Mesothelial cell of epicardium (in vitro differentiated cells): ENCODE measurements at places on chromosomes 4 and X.

- DNase-seq = no peak
Measured at GRCh38 chr4:148200960-148201359, 241.3 kb downstream of the NR3C2 start.

GRCh38 chrX:120562569-120562926, 1.8 kb upstream of the CUL4B start:
- DNase-seq = no peak

DNA sequence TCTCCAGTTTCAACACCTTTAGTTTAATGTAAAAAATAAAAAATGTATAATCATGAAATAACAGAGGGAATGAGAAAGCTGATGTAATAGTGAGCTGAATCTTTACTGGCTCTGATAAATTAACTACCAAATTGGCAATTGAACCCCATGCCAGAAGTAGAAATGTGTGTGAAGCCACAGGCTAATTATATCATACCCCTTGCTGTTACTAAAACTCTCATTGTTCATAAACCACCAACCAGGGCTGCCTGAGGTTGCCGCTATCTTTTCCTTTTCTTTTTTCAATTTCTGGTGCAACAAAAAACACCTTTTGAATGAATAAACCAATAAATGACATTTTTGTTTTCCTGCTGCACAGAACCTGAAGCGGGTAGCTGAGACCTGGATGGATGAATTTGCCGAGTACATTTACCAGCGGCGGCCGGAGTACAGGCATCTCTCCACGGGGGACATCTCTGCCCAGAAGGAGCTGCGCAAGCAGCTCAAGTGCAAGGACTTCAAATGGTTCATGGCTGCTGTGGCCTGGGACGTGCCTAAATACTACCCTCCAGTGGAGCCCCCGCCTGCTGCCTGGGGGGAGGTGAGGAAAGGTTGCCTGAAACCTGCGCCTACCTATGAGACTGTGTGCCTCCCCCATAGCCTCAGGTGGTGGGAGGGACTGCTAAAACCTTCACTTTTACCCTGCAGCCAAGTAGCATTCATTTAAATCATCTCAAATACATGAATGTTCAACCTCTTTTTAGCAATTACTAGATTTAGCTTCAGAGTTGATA, 216.7 kb upstream of the GALNT7 start:
- DNase-seq = no peak

DNA sequence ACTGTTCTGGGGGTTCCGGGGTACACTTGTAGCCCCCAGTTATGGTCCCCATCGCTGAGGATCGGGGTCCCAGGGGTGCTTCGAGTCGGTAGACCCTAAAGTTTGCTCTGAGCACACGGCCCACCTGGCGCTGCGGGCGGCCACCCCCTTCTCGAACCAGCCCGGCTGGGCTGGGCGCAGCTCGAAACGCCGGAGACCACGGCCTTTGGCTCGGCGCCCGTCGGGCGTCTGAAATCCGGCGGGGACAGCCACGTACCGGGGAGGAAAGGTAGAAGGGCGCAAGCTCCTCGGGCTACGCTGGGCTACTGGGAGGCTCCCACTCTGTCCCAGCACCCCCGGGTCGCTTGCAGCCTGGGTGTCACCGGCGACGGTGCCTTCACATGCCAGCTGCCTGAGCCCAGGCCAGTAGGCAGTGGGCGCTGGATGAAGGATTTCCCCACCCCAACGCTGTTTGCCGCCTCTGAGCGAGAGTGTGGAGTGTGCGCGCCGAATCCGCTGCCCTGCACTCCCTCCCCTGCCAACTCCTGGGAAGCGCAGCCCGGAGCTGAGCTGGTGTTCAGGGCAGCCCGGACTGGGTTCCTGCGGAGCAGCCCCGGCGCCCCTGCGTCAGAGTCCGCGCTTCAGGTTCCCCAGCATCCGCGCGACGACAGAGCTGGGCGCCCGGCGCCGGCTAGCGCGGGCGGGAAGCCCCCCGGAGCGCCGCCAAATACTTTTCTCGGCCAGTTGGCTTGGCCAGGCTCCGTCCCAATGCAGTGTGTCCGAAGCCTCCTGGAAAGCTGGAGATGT, 637 bp downstream of the MAMLD1 start:
- no peak for DNase-seq

DNA sequence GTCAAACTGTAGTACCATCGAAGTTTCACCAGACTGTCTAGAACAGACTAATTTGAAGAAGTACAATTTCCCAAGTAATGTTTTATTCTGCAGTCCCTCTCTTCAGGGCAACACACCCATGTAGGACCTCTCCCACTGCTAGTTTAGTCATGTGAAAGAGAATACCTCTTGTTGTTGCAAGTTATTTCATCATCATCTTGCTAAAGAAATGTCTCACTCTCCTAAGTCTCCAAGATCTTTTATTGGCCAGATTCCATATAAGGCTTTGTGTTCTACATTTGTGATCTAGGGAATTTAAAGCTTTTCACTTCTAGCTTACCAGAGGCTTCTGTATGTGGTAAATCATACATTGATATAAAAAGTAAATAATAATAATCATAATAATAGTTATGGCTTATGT, 745.3 kb upstream of the MAGEB2 start:
- DNase-seq = no peak

DNA sequence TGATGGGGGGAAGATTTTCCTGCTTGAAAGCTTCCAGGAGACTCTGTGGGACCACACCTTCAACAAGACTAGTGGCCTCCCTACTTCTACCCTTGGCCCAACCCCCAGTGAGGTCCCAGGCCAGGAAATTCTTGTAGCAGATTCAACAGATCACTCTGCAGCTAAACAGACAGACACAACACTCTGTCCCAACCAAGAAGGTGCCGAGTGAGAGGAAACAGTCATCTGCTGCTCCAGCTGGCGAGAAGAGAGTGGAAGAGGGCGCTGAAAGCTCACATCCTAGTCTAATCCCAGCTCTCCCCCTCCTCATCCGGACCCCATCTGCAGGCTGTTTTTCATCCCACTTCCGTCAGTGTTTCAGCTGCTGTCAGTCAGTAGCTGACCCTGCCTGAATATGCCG, 63.4 kb downstream of the CHRDL1 start:
- no peak for DNase-seq

- DNase-seq = no peak
Measured at GRCh38 chr4:120821029-120821428, 101.5 kb downstream of the PRDM5 start.

DNA sequence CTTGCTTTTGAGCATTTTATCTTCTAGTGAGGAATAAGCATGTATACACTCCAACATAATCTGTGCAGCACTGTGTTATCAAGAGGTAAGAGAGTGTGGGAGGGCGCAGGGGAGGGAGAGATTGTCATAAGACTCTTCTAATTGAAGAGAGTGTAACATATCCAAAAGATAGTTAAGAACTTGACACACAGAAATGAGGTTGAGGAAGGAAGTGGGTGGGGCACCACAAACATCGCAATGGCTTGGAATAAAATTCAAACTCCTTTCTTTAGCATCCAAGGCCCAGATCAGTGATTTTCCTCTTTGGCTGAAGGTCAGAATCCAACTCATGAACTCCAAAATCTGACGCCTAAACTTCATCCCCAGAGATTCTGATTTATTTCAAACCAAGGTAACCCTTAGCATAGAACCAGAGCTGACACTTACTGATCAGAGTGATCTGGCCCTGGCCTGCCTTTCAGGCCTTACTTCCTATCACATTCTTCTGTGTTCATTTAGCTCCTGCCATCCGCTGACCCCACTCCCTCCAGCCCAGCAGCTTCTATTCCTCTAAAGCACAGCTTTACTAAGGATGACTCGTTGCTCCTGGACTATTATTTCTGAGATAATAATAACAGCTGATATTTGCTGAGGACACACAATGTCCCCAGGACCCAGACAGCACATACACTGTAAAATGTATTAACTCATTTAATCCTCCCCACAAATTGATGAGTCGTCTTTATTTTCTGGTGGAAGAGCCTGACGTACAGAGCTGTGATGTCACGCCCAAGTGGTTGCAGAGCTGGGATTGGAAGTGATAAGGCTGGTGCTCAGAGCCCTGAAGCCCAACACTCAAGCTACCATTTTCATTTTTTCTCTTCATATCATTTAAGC, 10.6 kb upstream of the CTSO start:
- no peak for DNase-seq

DNA sequence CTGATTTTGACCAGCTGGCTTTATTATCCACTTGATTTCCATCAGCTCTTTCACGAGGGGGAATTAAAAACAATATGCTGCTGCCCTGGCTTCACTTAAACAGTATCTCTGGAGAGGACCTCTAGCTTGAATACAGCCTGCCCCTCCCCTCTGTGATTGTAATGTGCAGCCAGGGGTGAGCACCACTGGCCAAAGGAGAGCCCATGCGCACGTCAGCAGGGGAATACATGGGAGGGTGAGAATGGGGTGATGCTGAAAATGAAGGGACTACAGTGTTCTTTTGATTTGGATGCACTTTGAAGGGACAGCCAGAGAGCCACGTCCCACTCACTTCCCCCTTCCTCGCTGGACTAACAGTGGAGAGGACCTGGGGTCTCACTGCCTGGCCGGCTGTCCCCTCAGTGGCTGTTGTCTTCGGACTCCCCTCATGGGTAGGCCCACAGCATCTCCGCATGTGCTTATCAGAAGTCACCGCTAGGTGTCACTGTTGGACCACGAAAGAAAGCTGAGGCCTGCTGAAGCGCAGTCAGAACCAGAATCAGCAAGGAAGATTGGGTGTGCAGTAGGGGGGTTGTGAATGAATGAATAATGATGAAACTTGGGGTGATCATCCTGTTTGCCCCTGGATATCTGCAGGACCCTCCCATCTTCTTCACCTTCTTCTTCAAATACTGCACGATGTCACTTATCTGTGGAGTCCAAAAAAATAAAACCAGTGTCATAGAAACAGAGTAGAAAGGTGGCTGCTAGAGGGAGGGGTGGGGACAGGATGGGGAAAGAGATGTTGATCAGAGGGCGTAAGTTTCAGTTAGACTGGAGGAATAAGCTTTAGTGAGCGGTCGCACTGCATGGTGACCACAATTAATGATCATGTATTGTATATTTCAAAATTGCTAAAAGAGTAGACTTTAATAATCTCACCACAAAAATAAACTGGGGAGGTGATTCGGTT, 32.8 kb downstream of the CLCN4 start:
- DNase-seq = peak; percentile 83

- no peak for DNase-seq
Measured at GRCh38 chr4:154205471-154205870, 286.1 kb downstream of the DCHS2 start.

DNA sequence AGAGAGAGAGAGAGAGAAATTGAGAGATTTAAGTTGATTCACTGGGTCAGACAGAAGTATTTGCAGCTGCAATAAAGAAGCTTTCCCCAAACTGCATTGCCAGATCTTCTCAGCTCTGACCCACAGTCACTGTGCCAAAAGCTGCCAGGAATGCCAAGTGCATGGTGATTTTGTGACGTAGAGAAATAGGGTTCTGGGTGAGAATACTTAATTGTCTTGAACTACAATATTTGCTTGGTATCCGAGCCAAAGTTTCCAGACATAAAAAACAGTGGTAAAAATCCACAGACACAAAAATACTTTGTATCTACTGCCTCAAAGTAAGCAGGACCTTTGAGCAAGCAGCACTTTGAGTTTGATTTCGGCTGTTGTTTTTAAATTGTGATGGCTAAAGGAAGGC, 331.1 kb downstream of the GRID2 start:
- no peak for DNase-seq

DNA sequence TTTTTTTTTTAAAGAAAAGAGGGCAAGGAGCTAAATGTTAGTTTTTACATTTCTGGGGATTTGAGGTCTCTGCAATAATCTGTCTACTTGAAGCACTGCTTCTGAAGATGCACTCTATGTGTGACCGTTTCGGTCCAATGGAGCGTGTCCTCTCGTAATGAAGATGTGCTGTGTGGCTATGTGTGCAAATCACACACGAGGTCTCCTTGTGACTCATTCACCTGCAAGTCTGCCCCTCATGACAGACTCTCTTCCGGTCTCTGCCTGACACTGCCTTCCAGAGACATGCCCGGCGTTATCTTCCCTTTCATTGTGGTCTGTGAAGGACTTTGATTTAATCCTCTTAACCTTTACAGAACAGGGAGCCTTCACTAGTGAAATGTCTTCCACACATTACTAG, 84.3 kb downstream of the TRAM1L1 start:
- no peak for DNase-seq

DNA sequence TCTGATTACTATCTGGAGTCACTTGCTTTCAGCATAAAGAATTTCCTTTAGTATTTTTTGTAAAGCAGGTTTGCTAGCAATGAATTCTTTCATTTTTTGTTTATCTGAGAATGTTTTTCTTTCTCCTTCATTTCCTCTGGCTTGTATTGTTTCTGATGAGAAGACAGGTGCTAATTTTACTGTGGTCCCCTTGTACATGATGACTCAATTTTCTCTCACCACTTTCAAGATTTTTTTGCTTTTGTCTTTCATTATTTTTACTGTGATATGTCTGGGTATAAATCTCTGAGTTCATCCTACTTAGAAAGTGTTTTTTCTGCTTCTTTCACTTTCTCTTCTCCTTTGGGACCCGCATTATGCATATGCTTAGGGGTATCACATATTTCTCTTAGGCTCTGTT, 62.6 kb downstream of the PKD2 start:
- no peak for DNase-seq

DNA sequence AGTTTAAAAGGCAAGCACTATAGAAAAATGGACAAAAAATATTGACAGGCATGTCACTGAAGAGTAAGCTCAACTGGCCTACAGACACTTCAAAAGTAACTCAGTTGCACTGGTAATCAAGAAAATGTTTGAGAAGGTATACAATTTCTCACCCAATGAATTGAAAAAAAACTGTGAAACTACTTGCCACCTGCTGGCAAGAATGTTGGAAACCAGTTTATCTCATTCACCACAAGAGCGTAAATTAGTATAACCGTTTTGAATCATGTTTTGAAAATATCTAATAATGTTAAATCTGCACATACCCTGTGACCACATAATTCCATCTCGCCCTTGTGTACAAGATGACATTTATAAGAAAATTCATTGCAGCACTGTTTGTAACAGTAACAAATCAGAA, 31.7 kb downstream of the TXK start:
- no peak for DNase-seq

GRCh38 chrX:150161193-150161592, 201.9 kb upstream of the MAMLD1 start:
- no peak for DNase-seq

- DNase-seq = no peak
Measured at GRCh38 chr4:504076-504475, 5.1 kb downstream of the PIGG start.

DNA sequence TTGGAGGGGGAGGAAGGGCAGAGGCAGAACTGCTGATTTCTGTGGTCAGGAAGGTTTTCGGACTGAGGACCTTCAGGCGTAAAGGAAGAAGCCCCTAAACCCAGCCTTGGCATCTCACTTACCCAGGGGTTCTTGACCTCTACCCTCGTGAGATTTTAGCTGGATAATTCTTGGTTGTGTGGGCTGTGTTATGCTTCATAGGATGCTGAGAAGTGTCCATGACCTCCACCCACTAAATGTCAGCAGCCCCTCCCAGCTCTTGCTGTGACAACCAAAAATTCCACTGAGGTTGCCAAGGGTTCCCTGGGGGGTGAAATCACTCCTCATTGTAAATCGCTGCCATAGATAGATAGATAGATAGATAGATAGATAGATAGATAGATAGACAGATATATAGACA, 5.8 kb upstream of the CRLF2 start:
- no peak for DNase-seq

GRCh38 chr4:110467400-110467799, 8.6 kb upstream of the ENPEP start:
- DNase-seq = no peak

- no peak for DNase-seq
Measured at GRCh38 chrX:18034945-18035344, 173.8 kb upstream of the RAI2 start.
